ENCODE measurements at places on chromosomes 5 and 9.

- DNase-seq = no peak
Observed at GRCh38 chr5:173753307-173754168, 134.6 kb upstream of the CPEB4 start.

GRCh38 chr5:169067751-169068173 lies 233.2 kb downstream of the SLIT3 start:
- no peak for DNase-seq

GRCh38 chr5:89024045-89024444 lies 141.1 kb upstream of the MEF2C start:
- no peak for DNase-seq

DNA sequence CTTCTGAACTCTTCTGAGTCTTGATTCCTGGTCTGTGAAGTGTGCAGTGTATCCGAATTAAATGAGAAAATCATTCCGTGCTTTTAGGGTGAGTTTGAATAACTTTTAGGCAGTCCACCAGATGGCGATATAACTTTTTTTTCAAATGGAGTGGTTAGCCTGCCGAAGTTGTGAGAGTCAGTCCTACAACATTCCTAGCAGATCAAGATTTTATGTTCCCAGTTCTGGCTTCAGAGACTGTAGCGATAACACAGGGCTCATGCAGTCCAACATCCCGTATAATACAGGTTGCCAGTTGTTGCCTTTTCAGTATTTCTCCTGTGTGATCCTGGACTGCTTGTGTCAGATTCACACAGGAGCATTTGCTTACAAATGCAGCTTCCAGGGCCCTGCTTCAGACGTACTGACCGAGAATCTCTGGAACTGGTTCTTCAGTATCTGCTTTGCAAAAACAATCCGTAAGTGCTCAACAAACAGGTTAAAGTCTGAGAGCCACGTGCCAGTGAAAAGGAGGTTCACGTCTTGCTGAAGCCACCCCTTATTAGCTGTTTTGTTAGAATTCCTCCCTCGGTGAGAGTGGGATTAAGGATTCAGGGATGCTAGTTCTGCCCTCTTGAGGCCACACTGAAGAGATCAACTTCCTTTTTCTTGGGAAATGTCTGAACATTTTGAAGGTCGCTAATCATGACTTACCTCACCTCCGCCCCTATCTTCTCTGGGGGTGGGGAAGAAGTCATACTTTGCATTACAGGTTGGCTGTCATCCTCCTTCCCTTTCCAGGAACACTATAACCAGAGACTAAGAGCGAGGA lies 22.8 kb downstream of the SMIM3 start:
- DNase-seq = no peak

GRCh38 chr9:19967216-19967887 lies 178.5 kb upstream of the SLC24A2 start:
- no peak for DNase-seq

- DNase-seq = no peak
Observed at GRCh38 chr9:89662718-89663613, 58.2 kb downstream of the GADD45G start.

DNA sequence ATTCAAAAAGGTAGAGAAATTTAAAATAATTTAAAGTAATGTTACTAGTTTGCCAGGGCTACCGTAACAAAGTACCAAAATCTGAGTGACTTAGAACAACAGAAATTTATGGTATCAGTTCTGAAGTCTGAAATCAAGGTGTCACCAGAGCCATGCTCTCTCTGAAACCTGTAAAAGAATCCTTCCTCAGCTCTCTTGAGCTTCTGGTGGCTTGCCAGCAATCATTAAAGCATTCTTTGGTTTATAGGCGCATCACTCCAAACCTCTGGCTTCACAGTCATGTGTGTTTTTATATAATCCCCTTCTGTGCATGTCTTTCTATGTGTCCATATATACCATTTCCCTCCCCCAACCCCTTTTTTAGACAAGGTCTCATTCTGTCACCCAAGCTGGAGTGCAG lies 220.3 kb downstream of the COX7C start:
- DNase-seq = no peak

DNA sequence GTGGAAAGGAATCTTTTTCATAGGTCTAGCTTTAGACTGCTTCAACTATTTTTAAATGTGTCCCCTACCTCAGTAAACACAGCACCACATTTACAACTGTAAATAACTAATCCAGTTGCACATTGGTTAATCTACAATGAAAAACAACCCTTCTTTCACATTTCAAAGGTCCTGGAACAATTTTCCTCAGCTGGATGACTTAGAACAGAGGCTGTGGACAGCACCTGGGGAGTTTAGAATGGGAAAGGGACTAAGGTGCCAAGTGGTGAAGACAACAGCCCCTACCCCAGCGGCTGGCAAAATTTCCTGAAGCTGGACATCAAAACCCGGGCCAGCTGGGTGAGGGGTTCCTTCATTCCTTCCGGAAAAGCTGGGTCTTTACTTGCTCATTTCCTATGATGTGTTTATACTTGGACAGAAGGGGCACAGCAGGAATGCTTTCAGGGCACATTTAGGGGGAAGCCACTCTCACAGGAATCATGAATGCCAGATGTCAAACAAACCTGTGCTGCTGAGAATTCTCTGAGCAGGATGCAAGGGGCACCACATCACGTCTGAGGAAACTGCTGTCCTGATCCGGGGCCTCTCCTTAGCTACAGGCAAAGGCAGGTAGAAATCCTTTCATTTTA lies 158.3 kb downstream of the NR2F1-AS1 start:
- DNase-seq = no peak

DNA sequence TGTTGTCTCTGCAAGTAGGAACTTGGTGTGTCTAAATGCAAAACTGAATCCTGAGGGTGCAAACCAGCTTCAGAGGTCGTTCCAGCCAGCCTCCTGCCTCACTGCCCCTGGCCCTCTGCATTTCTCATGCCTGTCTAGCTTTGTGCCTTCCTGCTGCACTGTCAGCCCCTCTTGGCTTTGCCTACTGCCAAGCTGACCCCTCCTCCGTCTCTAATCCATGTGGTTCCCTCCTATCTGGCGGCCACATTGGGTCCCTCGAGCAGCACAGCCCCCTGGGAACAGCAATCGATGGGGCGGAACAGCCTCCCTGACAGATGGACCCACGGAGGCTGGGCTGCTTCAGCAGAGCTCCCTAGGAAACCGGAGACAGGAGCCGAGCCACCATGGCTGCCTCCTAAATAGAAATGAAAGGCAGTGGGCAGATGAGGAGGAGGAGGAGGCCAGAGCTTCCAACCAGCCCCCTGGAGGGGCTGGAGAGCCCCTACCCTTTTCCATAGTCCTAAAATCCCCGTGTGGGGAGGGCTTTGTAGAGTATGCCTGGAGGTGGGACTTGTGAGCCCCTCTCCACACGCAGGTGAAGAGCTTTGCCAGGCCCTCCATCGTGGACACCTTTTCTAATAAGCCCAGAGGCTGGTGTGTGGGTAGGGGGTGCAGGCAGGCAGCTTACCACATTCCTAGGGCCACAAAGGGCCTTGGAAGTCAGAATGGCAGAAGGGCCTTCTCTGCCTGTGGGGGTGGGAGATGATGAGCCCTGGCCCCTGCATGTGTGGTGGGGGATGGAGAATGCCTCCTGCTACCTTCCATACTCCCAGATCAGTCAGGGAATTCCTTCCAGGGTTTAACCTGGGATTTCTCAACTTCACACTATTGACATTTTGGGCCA lies 9.2 kb upstream of the CXXC5 start:
- DNase-seq = no peak

DNA sequence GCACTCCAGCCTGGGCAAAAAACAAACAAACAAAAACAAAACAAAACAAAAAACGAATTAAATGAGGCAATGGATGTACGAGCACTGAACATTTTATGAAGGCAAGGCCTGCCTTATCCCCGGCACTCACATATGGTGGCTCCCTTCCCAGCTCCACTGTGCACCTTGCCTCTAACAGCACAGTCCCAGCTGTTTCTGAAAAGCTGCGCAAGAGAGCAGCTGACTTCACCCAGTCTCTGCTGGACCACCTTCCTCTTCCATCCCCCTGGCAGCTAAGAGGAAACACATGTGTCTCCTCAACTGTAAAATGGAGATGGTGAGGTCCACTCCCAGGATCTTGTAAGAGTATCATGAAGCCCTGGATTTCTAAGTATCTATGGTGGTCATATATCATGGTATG lies 100.7 kb downstream of the KLF4 start:
- DNase-seq = no peak
